Memory B cell (primary cell): ENCODE measurements at places on chromosomes 3 and 15.
A peak's percentile ranks its signal among the peaks of the same experiment; 100 is the strongest.

- DNase-seq: no peak
Measured at GRCh38 chr15:67564968-67565345, 22.5 kb downstream of the MAP2K5 start.

GRCh38 chr15:51721199-51721960 lies 16.1 kb downstream of the LYSMD2 start:
- DNase-seq: no peak

DNA sequence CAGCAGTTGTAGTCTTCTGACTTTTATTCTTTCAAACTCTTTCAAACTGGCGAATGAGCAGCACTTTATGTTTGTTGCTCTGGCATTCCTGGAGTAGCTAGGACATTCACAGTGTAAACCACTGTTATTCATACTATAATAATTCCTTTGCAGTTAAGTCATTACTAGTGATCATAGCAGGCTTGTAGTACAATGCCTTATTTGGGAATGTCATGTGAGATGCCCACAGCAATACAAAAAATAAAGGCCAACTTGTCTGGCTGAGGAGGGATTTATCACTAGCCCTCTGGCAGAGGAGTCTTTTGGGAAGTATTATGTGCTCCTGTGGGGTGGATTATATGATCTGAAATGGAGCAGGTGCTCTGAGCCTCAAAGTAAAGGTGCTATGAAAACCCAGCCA lies 197.2 kb downstream of the VGLL3 start:
- no peak for DNase-seq

GRCh38 chr15:75231836-75232235 lies 26.3 kb upstream of the GOLGA6C start:
- DNase-seq: no peak

DNA sequence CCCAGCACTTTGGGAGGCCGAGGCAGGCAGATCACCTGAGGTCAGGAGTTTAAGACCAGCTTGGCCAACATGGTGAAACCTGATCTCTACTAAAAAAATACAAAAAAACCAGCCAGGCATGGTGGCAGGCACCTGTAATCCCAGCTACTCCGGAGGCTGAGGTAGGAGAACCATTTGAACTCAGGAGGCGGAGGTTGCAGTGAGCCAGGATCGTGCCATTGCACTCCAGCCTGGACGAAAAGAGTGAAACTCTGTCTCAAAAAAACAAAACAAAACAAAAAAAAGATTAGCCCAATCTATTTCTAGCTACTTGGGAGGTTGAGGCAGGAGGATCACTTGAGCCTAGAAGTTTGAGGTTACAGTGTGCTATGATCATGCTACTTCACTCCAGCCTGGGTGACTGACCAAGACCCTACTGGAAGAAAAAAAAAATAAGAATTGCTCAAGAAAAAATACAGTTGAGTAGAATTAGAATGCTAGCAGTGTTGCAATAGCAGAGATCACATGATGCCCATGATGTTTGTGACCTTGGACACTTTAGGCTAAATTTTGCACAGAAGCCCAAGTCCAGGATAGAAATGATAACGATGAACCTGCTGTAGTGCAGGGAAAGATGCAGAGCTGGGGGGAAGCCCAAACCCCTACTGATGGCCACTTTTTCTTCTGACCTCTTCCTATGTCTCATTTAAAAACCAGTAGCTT lies 162.2 kb downstream of the LPP start:
- DNase-seq: no peak

- DNase-seq: no peak
Measured at GRCh38 chr15:62316413-62317060, 151.5 kb upstream of the C2CD4B start.

GRCh38 chr3:46293991-46294833 lies 52.0 kb downstream of the CCR3 start:
- DNase-seq: no peak

DNA sequence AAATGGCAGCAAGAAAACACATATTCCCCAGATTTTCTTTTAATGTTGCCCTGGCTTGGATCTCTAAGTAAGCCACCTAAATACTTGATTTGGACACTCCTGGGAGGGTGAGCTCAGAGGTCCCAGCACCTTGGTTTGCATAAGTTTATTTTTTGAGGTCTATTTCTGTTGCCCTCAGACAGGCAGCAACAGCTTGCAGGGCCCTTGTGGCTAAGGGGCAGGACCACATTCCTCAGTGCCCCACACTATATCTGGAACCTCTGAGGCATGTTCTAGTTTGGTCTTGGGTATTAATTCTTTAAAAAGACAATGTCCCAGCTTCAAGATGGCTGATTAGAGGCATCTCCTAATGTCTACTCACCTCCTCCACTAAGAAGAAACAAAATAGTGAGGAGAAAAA lies 57.5 kb downstream of the IGSF11 start:
- DNase-seq: no peak

GRCh38 chr3:49813497-49814174 lies at the start of gene UBA7:
Gene UBA7, minus strand, starts transcription at chr3:49813953. Its CDS starts 166 bp downstream, at chr3:49813787.
- DNase-seq: no peak

GRCh38 chr3:43707998-43708397 lies 17.3 kb downstream of the ABHD5 start:
- DNase-seq: no peak

DNA sequence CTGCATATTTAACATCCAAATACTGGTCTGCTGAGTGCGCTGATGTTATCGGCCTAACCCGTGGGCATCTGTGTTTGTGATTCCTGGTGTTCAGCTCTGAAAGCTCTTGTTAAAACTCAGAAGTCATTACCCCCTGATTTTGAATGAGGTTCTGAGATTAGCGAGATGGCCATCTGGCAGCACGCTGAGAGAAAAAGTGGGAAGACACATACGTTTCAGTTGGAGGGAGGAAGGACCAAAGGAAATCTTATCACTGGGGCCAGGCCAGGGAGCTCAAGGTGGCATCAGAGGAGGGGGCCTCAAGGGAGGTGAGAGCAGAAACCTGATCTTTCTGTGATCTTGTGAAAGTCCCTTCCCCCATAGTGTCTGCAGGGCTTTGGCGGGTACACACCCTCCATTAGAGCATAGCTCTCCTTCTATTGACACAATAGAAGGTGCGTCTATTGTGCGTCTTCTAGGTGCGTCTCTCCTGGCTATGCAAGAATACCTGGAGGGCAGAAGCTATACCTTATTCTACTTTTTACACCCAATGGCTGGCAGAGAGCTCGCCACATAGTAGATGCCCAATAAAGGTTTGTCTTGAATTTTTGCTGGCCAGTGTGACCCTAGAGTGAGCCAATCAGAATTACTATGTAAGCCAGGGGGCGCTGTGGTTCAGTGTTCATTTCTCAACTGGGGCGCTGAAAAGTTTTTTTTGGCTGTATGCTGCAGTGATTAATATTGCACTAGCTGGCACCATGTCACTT lies 182.4 kb downstream of the SHQ1 start:
- peak; percentile 42 for DNase-seq

GRCh38 chr15:78155355-78155939 lies 6.3 kb downstream of the IDH3A start:
- DNase-seq: no peak

DNA sequence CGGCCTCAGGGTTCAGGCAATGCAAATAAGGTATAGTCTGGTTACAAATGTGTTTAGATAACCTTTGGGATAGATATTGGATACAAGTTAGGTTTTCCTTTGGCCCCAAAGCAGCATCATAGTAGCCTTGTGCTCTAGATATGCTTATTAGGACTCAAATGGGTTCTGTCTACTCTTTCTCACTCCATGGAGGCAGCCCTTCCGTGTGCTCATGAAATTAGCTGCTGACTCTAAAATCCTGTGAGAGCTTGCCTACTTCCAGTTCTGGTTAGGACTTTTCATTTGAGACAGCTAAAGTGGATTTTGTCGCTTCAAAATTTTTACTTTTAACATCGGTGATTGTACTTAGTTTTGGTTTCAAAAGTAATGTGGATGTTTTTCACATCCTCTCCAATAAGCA lies 1.6 kb downstream of the CDV3 start:
- no peak for DNase-seq

GRCh38 chr3:45534632-45535031 lies 59.9 kb upstream of the LIMD1 start:
- no peak for DNase-seq

- DNase-seq: no peak
Measured at GRCh38 chr15:58334803-58335202, 97.0 kb upstream of the LIPC start.

- DNase-seq: no peak
Measured at GRCh38 chr3:27633224-27633545, 88.9 kb downstream of the EOMES start.

- no peak for DNase-seq
Measured at GRCh38 chr3:138381950-138382715, 33.8 kb downstream of the MRAS start.

- DNase-seq: peak; percentile 19
Measured at GRCh38 chr3:126678693-126679317, 23.9 kb upstream of the TXNRD3 start.

DNA sequence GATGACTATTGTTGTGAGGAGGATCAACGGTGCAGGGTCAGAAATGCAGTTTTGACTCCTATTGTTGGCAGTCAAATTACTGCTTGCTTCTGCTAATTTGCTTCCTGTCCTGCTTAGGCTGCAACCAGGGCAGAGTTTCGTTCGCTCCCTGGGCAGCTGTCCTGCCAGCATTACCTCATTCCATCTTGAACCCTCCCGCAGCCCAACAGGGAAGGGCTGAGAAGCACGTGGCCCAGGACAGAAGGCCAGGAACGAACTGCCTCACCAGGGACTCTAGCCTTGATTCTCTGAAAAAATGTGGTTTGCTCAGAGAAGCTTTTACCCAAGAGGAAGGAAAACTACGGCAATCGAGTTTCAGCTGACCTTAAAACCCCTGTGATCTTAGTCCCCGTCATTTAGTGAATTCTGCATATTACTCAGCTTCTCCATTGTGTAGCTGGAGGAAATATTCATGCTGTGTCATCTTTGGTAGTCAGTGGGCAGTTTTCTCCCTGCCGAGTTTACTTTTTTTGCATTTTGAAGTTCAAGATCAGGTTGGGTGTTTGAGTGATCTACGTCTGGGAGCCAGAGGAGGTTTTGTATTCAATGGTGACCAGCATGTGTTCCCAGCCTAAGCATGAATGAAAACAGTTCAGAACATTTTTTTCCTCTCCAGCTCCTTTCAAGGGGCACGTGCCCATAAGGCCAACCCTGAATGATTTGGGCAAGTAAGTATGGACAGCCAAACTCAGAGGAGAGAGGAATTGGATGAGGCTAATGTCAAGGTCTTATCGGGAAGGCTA lies 23.0 kb downstream of the TLNRD1 start:
- no peak for DNase-seq

DNA sequence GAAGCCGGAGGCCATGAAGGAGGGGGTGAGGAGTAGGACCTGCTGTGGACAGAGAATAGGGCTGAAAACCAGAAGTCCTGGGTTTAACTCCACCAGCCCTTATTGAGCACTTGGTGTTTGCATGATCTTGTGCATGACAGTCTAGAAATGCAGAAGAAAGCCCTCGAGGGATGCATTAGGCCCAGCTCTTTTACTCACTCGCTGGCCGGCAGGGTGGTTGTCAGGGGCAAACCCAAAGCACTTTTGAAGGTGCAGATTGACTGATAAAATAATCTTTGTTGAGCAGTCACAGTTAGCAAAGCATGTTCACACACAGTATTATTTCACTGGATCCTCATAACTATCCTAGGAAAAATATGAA lies 55.3 kb downstream of the CORO2B start:
- no peak for DNase-seq

GRCh38 chr3:127574880-127575878 lies 15.4 kb downstream of the TPRA1 start:
- peak; percentile 87 for DNase-seq

DNA sequence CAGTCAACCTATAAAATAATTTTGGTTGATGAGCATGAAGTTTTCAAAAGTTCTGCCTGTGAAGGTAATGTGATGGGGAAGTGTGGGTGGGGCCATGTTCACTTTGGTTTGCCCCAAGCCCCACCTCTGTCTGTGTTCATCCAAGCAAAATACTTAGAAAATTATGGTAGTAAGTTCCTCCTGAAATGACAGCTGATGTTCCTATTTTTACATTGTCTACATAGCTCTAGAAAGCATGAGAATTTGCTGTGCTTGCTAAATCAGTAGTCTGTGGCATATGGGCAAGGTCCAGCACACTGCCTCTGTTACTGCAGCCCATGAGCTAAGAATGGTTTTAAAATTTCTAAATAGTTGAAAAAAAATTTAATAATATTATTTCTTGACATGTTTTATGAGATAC lies 21.9 kb upstream of the CP start:
- no peak for DNase-seq

GRCh38 chr3:161096771-161097367 lies 8.3 kb downstream of the B3GALNT1 start:
- no peak for DNase-seq

DNA sequence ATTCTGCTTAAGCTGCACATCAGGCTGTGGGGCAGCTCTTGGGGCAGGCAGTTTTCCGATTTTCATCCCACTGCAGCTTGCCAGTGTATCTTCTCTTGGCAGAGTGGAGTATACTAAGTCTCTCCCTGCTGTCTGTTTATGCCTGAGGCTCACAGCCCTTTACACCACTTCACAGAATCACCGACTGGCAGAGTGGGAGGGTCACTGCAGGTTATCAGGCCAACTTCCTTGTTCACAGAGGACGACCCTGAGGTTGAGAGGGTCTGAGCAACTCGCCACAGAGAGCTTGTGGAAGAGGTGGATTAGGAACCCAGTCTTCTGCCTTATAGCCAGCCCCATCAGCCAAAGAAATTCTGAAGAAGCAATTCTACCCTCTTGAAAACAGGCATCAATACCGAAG lies 30.9 kb downstream of the KIF9 start:
- no peak for DNase-seq

DNA sequence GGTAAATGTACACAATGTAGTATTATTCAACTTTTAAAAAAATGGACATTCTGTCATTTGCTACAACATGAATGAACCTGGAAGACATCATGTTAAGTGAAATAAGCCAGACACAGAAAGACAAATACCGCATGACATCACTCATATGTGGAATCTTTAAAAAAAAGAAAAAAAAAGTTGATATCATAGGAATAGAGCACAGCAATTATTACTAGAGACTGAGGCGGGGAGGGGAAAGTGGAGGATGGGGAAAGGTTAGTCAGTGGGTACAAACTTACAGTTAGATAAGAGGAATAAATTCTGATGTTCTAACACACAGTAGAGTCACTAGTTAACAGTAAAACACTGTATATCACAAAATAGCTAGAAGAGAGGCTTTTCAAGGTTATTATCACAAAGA lies 22.2 kb downstream of the RYK start:
- DNase-seq: no peak

GRCh38 chr3:31670136-31670535 lies 137.4 kb downstream of the STT3B start:
- no peak for DNase-seq

- no peak for DNase-seq
Measured at GRCh38 chr3:151567477-151567876, 106.6 kb upstream of the IGSF10 start.

DNA sequence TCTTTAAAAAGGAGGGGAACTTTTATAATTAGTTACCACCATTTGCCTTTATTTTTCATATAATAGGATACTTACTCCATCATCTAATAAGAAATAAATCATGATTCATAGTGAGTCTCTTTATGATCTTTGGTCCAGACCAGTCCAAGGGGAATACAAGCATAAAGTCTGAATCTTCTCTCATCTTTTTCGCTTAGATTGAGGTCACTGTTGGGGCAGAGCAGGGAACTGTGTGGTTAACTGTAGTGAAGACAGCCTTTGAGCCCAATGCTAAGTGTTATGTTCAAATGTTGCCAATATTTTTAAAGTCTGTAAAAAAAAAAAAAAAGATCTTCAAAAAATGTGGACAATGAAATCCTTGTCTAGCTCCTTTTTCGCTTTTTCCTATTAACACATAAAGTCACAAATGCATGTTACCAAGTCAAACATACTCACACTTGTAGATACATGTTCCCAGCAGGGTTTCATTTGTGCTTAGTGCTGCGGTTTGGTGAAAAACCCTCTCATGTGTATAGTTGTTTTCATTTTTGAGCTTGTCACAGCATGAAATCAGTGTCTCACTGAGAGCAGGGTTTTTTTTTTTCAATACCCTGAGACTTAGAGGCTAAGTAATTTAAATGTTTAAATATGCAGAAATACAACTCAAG lies 72.1 kb downstream of the EPHA3 start:
- no peak for DNase-seq
